Suppressor macrophage treated with lipopolysaccharide for 1 hour (primary cell): ENCODE measurements at places on chromosomes 2 and 18.

DNA sequence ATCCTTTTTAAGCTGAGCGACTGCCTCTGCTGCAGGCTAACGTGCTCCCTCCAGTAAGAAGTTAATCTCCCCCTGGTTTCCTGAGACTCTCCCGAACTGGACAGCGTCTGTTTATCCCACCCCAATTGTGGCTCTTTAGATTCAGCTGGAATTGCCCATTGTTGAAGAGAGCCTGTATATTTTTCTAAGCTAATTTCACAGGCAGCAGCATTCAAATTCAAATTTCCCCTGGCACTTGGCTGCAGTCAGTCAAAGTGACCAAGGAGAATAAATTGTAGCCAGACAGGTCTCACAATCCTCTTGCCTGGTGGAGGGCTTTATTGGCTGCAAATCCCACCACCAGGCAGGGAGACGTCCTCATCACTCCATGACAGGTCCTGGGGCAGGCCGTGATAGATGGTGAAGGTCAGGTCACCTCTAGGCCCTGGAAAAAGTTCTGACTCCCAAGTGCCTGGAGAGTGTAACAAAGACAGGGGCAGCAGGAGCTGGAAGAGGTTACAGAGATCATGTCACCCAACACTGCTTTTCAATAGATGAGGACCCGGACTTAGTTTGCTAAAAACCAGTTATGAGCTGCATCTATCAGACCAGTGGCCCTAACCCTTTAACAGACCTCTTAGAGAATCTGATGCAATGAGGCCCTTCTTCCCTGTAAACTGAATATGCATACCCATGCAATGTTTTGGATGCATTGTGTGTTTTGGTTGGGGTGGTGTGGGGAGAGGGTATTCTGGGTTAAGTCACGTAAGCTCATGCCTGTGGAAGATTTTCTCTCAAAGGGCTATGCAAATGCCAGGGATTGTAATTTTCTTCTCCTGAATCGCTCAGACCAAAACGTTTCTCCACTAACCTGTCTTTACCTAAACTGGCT lies 32.3 kb upstream of the C18orf32 start:
- no peak for DNase-seq

DNA sequence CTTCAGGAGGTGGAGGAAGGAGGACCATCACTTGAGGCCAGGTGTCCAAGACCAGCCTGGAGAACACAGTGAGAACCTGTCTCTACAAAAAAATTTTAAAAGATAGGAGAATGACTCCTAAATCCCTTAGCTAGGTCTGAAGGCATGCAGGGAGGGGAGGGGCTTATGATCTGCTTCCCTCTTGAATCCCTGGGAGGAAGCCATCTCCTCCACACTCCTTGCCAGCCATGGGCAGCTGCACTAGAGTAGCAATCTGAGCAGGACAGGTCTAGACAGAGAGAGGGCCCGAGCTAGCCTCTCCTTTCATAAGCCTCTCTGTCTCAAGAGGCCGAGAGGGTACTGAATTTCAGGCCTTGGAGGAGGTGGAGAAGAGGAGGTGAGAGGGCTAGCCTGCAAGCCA lies 42.5 kb downstream of the DAPL1 start:
- no peak for DNase-seq

GRCh38 chr2:74079522-74080341 lies 68.0 kb downstream of the BOLA3 start:
- DNase-seq = peak; percentile 93

DNA sequence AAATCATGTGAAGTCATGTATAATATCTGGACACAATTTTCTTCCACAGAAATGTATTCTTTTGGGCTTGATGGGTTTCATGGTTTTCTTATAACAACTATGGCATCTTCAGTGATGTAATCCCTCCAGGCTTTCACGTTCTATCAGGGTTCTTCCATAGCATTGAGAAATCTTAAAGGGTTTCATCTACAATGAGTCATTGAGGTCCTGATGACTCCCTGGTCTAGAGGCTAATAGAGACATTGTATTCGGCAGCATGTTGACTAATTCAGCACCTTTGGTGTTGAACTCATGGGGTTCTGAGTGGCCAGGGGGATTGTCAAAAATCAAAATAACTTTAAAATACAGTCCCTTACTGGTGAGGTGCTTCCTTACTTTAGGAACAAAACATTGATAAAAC lies 614.0 kb upstream of the CRIM1 start:
- no peak for DNase-seq

- DNase-seq = no peak
These were observed 62.5 kb downstream of the DAW1 start for GRCh38 chr2:227933884-227934283.

DNA sequence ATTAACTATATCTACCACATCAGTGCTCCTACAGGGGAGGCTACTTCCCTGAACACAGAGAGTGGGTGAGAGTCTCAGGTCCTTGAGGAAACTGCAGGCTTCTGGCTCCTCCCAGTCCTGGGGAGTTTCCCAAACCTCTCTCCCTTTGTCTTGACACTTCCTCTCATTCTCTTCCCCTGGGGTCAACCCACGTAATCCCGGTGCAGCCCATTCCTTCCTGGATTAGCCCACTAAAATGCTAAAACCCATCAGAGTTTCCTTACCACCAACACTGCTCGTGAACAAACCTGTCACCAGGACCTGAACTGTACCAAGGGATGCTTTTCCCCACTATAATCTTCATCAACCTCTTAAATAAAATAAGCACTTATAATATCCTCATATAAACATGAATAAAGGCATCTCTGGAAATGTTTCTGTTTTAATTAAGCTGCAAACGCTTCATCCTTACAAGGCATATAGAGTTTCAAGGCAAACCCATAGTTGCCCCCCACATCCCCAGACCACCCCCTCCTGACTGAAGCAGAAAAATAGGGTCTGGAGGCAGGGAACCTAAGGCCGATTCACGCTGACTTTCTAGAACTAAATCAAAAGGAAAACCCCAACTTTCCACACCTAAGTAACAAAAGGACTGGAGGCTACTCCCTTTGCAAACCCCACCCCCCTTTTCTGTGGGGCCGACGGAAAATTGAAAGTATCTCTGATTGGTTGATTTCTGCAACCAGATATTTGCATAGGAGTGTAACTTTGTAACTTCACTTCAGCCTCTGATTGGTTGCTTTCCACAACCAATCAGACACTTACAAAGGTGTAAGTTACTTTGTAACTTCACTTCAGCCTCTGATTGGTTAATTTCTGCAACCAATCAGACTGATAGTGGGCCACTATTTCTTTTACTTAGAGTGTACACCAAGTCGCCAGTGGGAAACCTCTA lies 19.0 kb downstream of the TMSB10 start:
- peak; percentile 88 for DNase-seq

- DNase-seq = no peak
These were observed 19.9 kb upstream of the SCN7A start for GRCh38 chr2:166513952-166514351.
